ENCODE measurements at places on chromosomes 16 and 17.
A peak's percentile ranks its signal among the peaks of the same experiment; 100 is the strongest.

DNA sequence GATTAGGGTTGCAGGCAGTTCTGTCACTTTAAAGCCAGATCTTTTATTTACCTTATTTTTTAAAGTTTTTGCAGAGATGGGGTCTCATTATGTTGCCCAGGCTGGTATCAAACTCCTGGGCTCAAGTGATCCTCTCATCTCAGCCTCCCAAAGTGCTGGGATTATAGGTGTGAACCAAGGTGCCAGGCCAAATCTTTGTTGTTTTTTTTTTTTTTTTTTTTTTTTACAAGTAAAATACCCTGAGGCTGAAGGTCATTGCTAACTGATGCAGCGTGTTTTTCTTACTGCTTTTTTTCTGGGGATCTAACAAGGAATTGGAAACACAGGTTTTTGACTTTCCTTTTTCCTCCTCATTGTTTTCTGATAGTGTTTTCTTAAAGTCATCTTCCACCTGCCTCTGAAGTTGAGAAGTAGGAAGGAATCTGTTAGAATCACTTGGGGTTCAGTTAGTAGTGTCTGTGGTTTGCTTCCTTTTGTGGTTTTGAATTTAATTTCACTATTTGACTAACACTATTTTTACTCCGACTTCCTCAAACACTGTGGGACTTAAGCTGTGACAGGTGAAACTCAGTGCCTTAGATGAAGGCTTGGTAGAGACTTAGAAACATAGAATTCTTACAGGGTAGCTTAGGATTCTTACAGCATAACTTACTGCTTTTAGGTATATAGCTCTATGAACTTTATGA, 22.2 kb downstream of the CLTC start:
- DNase-seq = no peak

DNA sequence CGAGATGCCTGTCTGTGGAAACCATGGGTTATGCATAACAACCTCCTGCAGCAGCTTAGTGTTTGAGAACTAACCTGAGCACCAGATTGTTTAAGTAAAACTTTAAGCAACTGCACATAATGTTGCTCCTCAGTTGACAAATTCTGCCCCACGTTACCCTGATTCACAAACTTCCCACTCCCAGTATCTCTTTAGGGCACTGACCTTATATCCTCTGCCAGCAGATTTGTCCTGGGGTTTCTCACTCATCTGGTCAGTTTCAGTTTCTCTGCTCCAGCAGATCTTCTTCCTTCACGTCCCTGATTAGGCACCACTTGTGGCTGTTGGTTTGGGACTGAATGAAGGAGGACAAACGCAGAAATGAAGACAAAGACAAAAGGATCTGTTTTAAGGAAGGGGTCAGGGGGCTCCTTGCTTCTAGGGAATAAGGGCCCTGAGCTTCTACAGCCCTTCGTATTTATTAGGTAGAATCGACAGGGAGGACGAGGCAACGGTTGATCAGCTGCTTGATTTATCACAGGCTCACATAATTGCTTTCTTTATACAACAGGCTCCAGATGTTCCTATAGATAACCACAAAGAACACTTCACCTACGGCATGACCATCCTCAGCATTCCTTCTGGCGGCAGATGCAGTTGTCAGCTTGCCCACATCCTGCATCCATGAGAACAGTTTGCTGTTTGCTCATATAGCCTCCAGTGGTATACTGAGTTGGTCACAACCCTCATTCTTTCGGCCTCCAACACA, 13.5 kb upstream of the ZNF689 start:
- peak; percentile 65 for DNase-seq

- DNase-seq = no peak
These were observed 2.2 kb upstream of the TMEM94 start for GRCh38 chr17:75454193-75454592.

DNA sequence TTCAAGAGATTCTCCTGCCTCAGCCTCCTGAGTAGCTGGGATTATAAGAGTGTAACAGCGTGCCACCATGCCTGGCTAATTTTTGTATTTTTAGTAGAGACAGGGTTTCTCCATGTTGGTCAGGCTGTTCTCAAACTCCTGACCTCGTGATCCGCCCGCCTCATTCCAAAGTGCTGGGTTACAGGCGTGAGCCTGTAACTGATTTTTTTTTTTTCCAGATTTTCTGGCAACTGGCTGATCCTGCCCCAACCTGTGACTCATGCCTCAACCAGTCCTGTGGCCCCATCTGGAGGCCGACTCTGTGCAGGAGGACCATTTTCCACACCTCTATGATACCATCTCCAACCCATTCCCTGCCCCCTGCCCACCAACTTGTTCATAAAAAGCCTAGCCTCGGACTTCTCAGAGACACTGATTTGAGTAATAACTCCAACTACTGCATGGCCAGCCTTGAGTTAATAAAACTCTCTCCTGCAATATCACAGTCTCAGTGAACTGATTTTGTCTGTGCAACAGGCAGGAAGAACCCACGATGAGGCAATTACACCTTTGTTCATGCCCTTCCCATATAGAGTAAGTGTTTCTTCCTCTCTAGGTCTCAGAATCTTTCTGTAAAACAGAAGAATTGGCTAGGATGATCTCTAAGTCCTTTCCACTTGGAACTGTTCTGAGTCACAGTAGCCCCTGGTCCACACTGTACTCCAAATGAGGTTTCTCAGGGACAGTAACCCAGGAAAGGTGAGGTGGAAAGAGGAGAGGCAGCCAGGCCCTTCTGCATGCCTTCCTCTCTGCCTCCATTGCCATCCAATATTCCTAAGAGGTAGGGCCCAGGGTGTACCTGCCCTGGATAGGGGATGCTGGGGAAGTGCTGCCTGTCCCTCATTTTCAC, 8.8 kb upstream of the CNOT1 start:
- DNase-seq = no peak

DNA sequence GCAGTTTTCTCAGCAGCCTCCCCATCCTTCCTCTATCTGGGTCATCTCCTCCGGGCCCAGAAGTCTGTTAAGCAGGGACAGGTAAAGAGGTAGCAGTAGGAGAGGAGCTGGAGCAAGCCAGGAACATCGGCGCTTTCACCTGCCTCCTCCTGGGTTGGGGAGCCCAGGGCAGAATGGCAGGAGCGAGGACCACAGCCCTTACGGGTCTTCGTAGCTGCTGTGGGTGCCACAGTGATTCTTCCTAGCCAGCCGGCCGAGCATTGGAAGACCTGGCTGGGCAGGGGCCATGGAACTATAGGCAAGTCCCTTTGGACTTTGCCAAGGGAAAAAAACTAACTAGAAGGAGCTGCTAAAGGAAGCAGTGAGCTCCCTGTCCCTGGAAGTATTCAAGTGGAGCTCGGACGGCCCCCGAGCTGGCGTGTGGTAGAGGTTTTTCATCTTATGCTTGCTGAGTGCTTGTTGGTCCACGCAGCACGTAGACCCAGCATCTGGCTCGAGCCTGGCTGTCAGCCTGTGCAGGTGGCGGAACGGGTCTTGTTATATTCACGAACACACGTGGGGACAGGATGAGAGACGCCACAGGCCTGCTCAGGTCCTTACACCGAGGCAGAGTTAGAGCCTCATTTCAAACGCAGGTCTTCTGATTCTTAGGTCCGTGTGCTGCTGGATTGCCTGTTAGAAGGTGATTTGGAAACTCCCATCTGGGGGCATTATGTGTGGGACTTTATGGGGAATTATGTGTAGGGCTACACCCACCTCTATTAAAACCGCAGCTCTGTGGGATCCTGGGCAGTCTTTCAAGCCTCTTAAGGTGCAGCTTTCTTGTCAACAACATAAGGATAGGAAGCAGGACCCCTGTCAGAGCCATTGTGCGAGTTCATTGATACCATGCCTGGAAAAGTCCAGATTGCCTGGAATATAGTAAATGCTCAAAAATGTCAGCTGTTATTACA, 54.8 kb downstream of the OR1D5 start:
- DNase-seq = no peak

All from inflammatory macrophage (primary cell).